Activated CD4-positive, alpha-beta T cell treated with anti-CD3 and anti-CD28 coated beads, Interleukin-2, amount 50 U/mL, for 4 hours (primary cell): ENCODE measurements at places on chromosomes 5 and 9.

- DNase-seq: no peak
Measured at GRCh38 chr5:135942202-135942771, 12.5 kb downstream of the LECT2 start.

DNA sequence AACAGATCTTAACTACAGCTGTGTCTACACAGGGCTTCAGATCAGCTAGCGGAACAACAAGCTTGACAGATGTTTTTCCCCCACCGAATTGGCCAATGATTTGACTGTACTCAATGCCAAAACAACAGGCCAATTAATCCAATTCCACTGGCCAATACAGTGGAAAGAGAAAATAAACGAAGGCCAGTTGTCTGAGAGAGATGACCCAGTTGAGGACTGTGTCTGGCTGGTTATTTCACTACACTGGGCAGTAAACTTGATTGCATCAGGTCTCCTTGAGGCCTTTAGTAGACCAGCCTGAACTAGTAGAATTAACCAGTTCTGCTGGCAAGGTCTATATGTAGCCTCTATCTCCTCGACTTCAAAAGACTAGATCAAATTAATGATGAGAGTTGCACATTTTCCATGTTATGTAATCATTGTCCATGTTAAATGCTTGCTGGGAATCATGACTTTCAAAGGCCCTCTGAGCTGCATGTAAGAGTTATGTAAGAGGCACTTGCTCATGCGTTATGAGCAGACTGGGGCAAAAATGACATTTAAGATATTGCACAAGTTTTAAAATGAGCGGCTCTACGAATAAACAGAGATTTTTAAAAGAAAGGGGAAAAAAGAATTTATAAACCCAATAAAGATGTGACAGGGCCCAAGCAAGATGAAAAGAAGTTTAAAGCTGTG is 28.3 kb downstream of the SMIM23 start:
- DNase-seq: no peak

- DNase-seq: no peak
Measured at GRCh38 chr5:106699198-106699597, 971.5 kb downstream of the EFNA5 start.

GRCh38 chr9:27880156-27880555 is 306.9 kb upstream of the C9orf72 start:
- no peak for DNase-seq

GRCh38 chr9:112820881-112821280 is 69.8 kb downstream of the SLC46A2 start:
- no peak for DNase-seq

GRCh38 chr9:115213818-115214334 is 95.9 kb upstream of the TNC start:
- no peak for DNase-seq
